Activated gamma-delta T cell treated with anti-CD3 and anti-CD28 coated beads, Interleukin-2, amount 50 U/mL, for 16 hours (primary cell): ENCODE measurements at places on chromosomes 2 and 18.

GRCh38 chr2:134410831-134411231 lies 157.0 kb downstream of the MGAT5 start:
- DNase-seq = no peak

GRCh38 chr2:133760376-133760775 lies 192.1 kb upstream of the NCKAP5 start:
- no peak for DNase-seq

DNA sequence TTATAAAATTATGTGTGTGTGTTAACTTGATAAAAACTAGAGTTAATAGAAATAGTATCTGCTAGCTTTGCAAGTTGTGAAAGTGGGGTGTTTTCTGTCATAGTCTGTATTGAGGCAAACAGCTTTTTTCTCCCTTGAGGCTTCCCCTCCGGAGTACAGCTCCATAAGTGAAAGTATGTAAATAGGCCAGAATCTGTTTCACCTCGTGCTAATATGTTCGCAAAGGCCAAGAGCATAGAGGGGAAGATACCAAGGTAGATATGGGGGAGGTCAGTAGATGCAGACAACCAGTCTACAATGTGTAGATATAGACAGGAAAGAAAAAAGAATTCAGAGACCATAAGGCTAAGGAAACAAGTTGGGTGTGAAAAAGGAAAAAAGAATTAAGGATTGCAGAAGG lies 72.9 kb downstream of the PTRHD1 start:
- DNase-seq = no peak

DNA sequence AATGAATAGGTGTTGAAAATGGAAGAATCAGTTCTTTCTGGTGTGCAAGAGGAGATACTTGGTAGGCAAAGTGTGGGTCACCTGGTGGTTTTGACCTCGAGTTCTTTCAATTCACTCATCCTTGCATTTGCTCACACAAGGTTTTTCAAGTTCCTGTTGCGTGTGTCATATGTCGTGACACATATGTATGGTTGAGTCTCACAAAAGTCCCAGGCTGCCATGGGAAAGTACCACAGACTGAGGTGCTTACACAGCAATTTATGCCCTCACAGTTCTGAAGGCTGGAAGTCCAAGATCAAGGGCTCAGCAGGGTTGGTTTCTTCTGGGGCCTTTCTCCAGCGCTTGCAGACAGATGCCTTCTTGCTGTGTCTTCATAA lies 64.4 kb downstream of the NCK2 start:
- no peak for DNase-seq

DNA sequence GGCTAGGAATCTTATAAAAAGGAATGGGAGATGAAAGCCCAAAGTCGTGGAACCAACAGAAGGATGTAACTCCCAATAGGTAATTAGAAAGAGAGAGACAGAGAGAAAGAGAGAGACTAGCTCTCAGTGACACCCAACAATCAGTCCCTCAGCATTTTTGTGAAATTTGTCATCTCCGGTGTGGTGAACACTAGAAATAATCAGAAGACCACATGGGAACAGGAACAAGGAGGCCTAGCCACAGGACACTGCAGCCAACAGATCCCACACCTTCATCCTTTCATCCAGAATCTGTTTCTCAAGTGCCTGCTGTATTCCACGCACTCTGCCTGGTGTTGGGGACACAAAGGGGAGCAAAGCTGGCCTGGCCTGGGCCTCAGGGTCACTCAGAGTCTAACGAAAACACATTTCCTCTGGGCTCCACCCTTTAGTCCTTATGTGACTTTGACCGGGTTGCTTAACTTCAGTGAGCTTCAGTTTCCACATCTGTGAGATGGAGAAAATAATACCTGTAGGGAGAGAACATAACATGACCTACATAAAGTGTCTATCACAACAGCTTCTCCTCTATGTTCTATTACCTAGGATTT lies 53.1 kb downstream of the EHD3 start:
- no peak for DNase-seq

DNA sequence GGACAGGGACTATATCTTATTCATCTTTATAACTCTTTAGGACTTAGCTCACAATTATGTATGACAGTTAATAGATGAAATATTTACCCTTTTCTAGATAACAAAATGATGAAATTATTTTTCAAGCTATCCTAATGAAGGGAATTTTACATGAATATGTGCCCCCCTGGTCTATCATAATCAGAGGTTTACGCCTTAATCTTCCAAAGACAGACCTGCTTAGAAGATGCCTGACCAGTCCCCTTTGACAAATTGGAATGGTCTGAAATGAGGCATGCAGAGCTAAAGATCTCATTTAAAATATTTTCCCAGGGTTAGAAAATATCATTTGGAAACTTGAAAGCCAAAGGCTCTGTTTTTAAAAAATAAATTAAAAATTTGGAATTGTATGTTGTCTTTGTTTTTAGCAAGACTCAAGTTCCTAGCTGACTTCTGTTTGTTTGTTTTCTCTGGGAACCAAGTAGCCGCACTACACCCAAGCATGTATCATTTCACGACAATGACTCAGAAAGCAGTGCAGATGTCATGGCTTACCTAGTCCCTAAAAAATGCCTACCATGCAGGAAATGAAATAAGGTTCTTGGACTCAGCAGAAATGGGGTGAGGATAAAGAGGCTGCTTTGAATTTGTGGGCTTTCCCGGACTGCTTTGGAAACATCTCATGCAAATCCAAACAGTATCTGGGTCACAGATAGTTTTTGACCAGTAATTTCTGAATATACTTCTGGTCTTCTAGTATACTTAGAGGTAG lies 162.1 kb downstream of the ZEB2 start:
- no peak for DNase-seq

DNA sequence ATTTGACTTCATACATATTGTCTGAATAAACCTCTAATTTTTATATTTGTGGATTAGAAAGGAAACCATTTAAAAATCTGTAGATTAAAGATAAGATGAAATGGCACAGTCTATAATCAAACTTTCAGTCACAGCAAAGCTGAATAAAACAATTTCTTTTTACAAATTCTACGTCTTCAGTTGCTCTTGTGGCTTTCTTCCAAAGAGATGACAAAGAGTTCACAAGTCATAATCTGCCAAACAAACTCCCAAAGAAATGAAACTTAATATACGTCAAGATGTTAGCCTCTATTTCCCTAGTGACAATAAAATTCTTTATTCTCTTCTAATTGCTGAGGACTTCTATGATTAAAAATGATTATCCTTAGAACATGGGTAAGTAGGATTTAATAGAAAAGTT lies 66.3 kb downstream of the FIGN start:
- DNase-seq = no peak

GRCh38 chr2:200239216-200239615 lies 67.3 kb upstream of the SPATS2L start:
- no peak for DNase-seq

- DNase-seq = no peak
Measured at GRCh38 chr18:79343567-79344207, 52.0 kb upstream of the NFATC1 start.

DNA sequence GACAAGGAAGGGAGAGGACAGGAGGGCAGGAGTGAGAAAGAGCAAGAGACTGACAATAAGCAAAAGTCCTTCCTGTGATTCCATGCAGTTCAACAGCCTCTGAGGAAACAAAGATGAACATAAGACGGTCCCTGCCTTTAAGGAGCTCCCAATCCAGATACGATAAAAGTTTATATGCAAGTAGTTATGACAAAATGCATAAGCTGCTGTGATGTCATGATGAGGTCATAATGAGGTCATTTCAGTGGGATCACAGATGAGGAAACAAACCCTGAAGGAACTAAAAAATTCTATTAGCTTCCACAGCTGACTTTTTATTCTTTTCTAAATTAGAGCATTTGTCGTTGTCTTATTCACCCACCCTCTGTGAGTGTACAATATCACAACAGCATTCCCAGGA lies 458.5 kb upstream of the ACVR2A start:
- DNase-seq = no peak

DNA sequence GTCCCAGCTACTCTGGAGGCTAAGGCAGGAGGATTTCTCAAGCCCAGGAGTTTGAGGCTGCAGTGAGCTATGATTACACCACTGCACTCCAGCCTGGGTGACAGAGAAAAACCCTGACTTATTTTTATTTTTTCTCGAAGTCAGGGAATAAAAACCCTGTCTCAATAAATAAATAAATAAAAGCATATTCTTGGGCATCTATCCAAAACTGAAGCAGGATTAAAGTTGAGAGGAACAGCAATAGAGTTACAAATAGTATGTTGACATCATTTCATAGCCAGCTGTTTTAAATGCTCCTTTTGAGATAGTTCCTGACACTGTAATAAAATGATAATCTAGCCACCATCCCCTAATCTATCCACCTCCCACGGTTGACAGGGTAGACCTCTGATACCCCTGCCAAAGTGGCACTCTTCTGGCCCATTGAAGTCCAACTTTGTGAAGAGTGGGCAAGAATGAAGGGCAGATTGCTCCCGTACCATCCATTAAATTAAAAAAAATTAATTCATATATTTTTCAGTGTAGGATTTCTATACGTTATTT lies 42.3 kb upstream of the LPIN2 start:
- no peak for DNase-seq

DNA sequence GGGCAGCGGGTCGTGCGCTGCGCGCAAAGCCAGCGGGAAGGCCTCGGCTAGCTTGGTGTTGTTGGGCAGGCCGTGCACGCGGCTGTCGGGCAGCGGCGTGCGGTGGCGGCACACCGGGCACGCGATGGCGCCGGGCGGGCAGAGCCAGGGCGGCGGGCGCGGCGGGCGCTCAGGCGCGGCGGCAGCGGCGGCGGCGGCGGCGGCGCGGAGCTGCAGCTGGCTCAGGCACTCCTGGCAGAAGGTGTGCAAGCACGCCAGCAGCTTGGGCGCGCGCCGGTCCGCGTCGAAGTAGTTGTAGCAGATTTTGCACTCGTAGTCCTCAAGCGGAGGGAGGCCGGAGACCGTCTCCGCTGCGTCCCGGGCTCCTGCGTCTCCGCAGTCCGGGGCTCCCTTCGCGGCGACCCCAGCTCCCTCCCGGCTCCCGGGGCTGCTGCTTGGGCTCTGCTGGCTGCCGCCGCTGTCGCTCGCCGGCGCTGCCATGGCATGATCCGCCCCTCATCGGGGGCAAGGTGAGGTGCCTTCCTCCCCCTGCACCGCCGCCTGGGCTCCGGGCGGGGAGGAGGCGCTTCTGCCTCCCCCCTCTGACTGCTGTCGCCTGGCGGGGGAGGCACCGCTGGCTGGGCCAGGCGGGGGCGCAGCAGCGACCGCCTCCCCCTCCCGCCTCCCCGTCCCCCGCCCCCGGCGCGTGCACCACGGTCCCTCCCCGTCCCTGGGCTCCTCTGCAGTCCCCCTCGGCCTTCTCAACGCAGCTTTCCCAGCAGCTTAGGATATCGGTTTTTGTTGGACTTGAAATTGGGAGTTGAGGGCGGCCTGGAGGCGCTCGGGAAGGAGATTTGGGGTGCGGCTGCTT lies 21.0 kb upstream of the PAX3 start:
- DNase-seq = no peak

DNA sequence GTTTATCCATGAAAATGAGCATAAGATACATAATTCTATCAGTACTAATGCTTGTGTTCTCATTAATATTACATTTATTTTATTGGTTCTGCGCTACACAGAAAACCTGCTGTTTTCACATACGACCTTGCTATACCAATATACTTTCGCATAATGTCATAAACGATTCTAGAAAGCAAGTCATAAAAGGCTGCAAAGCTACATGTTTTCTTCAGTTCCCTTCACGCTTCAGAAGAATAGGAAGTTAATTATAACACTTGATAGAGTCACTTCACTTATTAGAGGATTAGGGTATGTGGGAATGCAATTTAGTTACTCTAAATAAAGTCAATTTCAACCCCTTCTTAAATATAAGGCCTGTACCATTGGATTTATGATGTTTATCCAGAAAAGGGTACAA lies 29.0 kb downstream of the PSME4 start:
- no peak for DNase-seq

- no peak for DNase-seq
Measured at GRCh38 chr2:127149384-127149783, 42.4 kb upstream of the BIN1 start.

- DNase-seq = no peak
Measured at GRCh38 chr2:102206666-102207341, 20.0 kb downstream of the IL1RL2 start.

- peak; percentile 63 for DNase-seq
Measured at GRCh38 chr2:170409164-170409535, 231.2 kb downstream of the MYO3B start.

DNA sequence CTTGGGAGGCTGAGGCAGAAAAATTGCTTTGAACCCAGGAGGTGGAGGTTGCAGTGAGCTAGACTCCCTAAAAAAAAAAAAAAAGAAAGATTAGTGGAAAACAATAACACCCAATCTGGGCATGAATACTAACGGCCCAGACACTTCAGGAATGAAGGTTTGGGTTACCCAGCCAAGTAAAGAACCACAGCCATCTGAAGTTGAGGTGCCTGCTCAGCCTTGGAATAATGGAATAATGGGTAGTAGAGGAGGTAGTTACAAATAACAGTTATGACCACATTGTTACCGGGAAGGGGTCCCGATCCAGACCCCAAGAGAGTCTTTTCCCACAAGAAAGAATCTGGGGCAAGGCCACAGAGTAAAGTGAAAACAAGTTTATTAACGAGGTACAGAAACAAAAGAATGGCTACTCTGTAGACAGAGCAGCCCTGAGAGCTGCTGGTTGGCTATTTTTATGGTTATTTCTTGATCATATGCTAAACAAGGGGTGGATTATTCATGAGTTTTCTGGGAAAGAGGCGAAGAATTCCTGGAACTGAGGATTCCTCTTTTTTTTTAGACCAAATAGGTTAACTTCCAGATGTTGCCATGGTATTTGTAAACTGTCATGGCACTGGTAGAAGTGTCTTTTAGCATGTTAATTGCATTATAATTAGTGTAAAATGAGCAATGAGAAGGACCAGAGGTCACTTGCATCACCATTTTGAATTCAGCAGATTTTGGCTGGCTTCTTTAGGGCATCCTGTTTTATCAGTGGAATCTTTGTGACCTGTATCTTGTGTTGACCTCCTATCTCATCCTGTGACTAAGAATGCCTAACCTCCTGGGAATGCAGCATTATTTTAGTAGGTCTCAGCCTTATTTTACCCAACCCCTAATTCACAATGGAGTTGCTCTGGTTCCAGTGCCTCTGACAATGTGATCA lies 96.2 kb upstream of the HAAO start:
- no peak for DNase-seq

DNA sequence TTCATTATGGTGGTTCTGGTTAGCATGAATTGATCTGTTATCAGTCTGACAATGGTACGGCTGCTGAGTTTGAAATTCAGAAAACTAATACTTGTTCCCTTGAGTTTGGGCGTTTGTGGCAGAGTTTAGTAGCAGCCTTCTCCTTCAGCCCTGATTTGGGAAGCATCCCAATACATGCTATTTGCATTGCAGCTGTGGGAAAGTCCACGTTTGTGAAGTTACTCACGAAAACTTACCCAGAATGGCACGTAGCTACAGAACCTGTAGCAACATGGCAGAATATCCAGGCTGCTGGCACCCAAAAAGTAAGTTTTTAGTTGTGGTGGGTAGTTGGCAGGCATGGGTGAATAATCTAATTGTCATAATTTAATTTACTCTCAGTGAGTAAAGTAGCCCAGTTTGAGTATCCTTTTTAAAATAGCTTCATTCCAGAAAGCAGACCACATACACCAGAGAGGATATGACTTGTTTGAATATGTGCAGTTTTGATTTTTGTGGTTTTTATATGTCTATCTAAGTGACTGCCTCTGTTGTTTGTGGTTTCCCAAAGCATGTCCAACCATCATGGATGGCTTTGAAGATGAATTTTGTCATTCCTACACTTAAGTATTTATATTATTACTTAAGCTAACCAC lies 12.2 kb downstream of the DGUOK start:
- no peak for DNase-seq
